ENCODE measurements at places on chromosomes 13 and 19.

DNA sequence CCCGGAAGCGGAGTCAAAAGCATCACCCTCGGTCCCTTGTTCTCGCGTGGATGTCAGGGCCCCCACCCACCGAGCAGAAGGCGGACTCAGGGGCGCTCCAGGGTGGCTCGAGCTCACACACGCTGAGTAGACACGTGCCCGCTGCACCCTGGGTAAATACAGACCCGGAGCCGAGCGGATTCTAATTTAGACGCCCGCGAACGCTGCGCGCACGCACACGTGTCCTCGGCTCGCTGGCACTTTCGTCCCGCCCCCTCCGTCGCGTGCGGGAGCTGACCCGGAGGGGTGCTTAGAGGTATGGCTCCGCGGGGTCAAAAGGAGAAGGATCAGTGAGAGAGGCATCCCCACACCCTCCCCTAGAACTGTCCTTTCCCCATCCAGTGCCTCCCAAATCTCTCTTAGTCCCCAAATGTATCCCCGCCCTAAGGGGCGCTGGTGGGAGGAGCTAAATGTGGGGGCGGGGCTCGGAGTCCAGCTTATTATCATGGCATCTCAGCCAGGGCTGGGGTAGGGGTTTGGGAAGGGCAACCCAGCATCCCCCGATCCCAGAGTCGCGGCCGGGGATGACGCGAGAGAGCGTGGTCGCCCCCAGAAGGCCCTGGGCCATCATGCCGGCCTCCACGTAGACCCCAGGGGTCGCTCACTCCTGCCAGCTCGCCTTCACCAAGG is 451 bp upstream of the ICAM5 start:
- peak; percentile 50 for DNase-seq
- peaks cover 5% of the 10 kb centered on the region for H3K36me3 ChIP-seq
- peaks cover 21% of the 10 kb centered on the region for H3K27me3 ChIP-seq
- peaks cover 34% of the 10 kb centered on the region for H3K4me1 ChIP-seq
- peak overlapping the region; percentile 73 for H3K4me3 ChIP-seq

DNA sequence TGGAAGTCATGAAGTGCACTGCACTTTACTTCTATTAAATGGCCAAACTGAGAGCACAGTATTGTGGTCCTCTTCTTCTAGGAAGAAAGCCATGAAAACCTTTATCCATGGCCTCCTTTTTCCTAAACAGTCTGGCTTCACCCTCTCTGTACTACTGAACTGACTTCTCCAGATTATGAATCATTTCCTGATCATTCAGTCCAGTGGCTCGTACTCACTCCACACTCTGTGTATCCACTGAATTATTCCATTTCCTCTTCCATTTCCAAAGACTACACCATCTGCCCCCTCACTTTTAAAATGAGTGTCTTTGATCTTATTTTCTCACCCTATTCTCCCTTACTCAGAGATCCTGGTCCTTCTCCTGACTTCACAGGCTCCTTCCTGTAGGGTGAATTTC is 29.7 kb upstream of the FREM2 start:
- H3K27me3 ChIP-seq, result peaks cover 7% of the 10 kb centered on the region
- no peaks in the 10 kb centered on the region for H3K36me3 ChIP-seq
- H3K27ac ChIP-seq, result no peak overlapping the region
- H3K4me1 ChIP-seq, result no peaks in the 10 kb centered on the region

- DNase-seq, result no peak
- H3K27ac ChIP-seq, result no peak overlapping the region
- H3K4me1 ChIP-seq, result peaks cover 12% of the 10 kb centered on the region
Observed at GRCh38 chr19:13189600-13189999, 39.4 kb downstream of the IER2 start.

DNA sequence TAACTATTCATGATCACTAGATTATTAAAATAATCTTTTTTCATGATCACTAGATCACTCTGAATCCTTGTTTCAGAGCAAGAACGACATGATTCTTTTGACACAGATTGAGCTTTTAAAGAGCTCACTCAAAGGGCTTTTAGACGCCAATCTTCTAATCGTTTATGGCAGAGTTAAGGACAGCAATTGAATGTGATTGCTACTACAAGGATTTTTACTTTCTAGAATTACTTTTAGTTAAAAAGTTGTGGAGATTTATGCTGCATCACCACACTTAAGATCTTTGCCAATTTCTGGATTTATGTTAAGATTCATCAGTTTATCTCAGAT is 1.3 kb downstream of the EXOSC8 start:
- no peaks in the 10 kb centered on the region for H3K27me3 ChIP-seq
- peaks cover 4% of the 10 kb centered on the region for H3K36me3 ChIP-seq
- DNase-seq, result no peak
- H3K4me3 ChIP-seq, result no peak overlapping the region
